ENCODE measurements at places on chromosomes 16 and 17. TPM values are rescaled to one million over a fixed set of nuclear protein-coding genes. Genes with fewer than 3 reads are reported as not detected.

DNA sequence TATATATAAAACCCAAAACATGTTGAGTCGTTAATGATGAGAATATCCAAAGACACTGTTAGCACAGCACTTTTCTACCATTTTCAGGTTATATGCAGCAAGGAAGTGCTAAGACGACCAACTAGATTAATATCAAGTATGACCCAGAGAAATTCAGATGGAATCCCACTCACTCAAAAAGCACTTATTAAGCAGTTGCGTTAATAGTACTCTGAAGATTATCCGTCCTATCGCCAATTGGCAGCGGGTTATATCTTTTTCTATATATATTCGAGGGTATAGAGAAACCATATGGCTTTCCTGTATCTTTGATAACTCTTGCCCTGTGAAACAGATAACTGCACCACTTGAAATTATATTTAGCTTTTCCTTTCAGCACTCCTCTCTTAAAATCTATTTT, 1.1 kb downstream of the CRLF3 start:
- no peak for DNase-seq

DNA sequence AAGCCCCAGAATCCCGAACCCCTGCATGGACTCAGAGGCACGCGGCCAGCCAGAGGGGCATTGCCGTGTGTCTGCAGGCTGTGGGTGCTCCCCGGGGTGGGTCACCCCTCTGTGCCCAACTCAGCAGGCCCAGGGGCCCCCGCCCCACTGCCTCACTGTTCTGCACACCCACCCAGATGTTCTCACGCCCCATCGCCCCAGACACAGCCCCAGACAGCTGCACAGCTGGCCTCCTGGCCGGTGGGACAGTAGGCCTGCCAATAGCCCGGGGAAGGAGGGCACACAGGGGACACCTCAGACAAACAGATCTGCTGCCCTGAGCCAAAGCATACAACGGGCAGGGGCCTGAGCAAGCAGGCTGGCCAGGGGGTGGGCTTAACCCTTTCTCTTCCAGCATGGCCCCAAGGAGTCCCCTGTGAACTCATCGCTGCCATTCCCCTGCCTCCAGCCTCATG, 27.6 kb upstream of the NXPH3 start:
- DNase-seq: no peak

DNA sequence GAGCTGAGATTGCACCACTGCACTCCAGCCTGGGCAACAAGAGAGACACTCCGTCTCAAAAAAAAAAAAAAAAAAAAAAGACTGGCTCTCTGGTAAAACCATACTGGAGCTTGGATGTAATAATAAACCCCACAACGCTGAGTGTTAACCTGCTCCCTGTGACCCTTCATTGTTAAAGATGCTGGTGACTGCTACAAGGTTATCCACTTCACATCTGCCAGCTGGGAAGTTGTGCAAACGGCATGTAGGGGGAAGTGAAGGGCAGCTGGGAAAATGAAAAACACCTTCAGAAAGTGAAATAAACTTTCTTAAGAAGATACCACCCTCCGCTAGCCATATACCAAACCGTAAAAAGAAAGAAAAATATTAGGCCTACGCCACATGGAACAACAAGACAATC, 131.0 kb upstream of the NUDT7 start:
- DNase-seq: no peak

DNA sequence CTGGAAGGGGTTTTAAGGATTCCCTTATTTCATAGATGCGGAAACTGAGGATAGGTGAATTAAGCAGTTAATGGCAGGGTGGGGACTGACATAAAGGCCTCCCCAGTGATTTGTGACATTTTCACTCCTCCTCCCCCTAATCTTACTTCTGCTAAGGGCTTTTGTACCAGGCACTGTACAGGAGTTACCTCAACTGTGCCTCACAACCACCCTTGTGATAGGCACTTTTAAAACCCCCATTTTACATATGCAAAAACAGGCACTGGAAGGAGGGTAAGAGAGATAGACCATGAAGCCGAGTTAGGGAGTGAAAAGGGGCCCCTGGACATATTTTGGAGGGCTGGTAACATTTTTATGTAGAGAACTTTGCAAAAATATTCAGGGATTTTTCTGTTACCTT, 862 bp upstream of the GDE1 start:
- DNase-seq: no peak

DNA sequence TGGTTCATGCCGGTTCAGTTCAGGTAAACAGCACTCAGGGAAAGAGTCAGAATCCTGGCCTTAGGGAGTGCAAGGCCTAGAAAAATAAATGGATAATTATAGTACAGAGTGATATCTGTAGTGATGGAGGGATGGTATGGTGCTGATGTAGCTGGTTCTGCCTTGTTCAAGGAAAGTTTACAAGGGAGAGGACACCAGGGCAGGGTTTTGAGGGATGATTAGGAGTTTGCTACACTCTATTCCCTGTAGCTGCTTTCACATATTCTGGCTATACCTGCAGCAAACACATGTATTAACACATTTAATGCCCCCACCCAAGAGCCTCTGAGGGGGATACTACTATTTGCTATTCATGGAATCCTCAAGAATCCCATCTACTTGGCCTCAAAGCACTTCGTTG, 1.7 kb upstream of the NOS2 start:
- DNase-seq: no peak

DNA sequence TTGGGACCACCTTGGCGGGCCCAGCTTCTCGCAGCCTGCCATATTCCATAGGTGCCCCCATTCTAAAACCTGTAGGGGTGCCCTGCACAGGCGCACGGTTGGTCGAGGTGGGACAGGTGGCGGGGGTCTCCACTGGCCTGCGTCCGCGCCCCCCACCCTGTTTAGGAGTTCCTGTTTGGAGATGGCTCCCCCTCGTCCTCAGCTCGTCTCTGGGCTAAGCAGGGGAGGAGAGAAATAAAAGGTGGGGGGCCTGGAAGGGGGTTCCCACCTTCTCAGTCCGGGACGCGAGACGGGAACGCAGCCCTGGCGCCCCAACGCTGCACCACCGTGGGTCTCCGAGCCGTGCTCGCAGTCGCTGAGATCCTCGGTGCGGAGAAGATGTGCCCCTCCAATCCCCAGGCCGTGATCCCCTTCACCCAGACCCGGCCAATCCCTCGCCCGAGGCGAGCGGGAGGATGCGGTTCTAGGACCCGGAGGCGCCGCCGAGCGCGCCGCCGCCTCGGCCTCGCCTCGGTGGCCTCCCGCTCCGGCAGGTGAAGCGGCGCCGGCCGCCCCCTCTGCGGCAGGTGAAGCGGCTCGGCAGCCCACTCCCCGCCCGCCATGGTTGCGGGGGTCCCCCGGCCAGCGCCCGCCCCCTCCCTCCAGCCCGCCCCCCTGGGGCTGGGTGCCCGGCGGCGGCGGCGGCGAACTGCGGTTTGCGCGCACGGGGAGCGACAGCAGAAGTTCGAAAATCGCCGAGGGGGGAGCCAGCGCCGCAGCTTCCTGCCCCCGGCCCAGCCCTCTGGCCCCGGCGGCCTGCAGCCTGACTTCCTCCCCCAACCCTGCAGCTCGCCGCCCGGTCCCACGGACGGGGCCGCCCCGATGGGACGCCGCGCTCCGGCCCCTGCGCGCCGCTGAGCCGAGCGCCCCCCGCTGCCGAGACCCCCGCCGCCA, at the start of gene FMNL1:
Gene FMNL1 (plus strand): TSS at position 805 of the 933 bp plus-strand sequence. CDS start 240 bp downstream, outside the sequence.
- no peak for DNase-seq

- peak; percentile 86 for DNase-seq
Measured at GRCh38 chr16:66899945-66900710, 18.6 kb downstream of the CDH16 start.

DNA sequence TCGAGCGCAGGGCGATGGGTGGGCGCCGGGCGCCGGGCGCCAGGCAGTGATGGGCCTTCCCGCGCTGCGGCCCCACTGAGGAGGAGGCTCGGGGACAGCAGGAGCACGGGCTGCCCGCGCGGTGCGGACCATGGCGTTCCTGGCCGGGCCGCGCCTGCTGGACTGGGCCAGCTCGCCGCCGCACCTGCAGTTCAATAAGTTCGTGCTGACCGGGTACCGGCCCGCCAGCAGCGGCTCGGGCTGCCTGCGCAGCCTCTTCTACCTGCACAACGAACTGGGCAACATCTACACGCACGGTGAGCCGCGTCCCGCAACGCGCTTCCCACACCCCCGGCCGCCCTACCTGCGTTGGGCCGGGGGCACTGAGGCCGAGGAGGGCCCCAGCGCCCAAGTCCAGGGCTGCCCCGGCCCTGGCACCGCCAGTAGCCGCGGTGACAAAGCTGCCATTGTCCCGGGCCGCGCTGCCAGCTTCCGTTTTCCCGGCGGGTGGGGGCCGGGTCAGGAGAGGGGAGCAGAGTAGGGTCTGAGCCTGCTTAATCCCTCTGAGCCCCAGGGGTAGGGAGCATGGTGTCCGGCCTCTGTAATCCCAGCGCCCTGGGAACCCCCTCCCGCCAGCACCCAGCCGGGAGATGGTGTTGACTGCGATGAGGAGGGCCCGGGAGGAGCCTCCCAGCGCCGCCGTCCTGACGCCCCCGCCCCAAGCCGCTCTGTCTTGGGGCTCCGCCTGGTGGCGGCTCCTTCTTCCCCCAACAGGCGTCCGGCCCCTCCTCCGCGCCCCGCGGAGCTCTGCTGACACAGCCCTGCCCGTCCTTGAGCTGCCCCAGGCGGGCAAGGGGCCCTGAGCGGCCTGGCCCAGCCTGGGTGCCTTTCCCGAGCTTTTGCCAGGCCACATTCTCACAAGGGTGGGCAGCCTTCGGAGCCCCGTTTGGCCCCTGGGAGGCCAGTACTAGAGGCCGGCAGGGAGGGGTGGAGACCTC, 685 bp downstream of the PAQR4 start:
- DNase-seq: no peak

DNA sequence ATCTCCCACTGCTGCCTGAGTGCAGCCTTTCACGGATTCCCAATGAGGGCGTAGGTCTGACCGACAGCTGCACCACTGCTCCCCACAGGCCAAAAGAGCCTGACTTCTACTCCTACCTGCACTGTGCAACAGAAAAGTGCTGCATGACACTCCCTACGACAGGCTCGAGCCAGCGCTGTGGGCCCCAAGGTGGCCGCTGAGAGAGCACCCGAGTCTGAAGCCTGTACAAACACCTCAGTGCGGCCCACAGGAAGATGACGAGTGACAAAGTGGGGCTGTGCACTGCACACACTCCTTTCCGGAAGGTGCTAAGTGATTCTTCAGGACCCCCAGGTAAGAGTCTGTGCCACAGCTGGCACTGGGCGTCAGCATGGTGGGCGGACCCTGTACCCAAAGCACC, 41.2 kb downstream of the FANCA start:
- no peak for DNase-seq

GRCh38 chr17:58312829-58313228, 15.8 kb downstream of the TSPOAP1 start:
- DNase-seq: no peak

DNA sequence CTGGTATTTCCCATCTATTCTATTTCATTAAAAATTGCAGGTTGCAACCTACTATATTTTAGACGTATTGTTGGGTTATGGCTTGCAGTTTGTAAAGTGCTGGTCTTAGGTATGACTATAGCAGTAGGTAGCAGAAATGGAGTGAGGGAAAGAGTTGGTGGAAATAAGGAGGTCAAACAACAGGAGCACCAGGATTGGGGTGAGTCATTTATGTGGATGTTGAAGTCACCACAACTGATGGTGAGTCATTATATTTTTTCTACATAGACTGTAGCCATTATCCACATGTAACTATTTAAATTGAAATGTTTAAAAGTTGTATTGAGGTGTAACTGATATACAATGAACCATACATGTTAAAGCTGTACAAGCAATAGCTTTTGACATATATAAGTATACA, 25.0 kb upstream of the HS3ST3A1 start:
- no peak for DNase-seq

GRCh38 chr17:73293480-73293911, 18.3 kb downstream of the CDC42EP4 start:
- DNase-seq: no peak

DNA sequence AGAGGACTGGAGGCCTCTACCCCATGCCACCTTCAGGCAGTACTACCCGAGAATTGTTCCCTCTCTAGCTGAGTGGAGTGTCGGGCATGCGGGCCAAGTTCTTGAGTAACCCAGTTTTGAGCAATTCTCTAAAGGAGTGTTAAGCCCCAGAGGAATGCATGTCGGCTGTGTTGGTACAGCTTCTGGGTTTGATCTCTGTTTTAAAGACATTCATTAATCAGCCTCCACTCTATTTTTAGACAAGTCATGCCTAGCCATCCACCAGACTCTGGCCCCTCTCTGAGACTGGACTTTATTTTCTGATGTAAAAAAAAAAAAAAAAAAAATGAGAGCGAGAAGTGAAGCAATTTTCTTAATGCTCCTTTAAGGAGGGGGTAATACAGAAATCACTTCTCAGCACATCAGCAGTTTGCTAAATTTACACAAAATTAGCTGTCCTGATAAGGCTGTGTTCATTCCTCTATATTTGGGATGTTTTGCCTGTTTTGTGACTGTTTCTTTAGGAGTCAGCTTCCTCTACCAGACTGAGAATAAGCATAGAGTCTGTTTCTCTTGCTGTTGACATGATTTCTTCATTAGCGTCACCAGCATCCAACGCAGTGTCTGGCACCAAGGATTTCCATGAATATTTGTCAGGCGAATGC, 88.7 kb downstream of the AXIN2 start:
- DNase-seq: peak; percentile 83

DNA sequence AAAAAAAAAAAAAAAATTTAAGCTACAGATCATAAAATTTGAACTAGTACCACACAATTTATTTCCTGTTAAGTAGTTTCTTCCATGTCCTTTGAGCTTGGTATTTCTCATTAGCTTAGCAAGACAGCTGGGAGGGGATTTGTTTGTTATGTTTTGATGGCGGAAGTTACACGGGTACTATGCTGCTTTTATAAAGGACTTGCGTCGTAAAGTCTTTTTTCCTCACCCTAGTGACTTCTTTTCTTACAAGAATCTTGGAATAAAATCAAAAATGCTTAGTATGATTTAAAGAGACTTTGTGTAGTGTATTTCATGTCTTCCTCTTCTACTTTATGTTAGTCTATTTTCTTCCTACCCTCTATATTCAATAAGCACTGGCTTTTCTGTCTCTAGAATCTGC, 89.1 kb downstream of the NLK start:
- DNase-seq: no peak

Gene RPRML
- not detected for polyA plus RNA-seq

Gene LRRC37A
- polyA plus RNA-seq: 7.9 TPM

Gene CCDC92B
- 0.18 TPM for polyA plus RNA-seq

Gene CENPT
- polyA plus RNA-seq: 59.3 TPM

Gene VWA3A
- 6.0 TPM for polyA plus RNA-seq

Gene JUP
- 103 TPM for polyA plus RNA-seq

Gene MYOCD
- polyA plus RNA-seq: 9.9 TPM

Gene NT5M
- polyA plus RNA-seq: 3.6 TPM

Gene FBXW10
- polyA plus RNA-seq: 1.0 TPM

Gene SLC5A10
- polyA plus RNA-seq: 0.63 TPM

Gene GAS2L2
- polyA plus RNA-seq: 0.17 TPM
